ENCODE measurements at places on chromosomes 7 and 10.

- ATAC-seq, result no peak
Measured at GRCh38 chr10:101961591-101962498, 94.1 kb downstream of the ARMH3 start.

GRCh38 chr10:70668454-70668970 lies 3.8 kb upstream of the ADAMTS14 start:
- ATAC-seq, result no peak

DNA sequence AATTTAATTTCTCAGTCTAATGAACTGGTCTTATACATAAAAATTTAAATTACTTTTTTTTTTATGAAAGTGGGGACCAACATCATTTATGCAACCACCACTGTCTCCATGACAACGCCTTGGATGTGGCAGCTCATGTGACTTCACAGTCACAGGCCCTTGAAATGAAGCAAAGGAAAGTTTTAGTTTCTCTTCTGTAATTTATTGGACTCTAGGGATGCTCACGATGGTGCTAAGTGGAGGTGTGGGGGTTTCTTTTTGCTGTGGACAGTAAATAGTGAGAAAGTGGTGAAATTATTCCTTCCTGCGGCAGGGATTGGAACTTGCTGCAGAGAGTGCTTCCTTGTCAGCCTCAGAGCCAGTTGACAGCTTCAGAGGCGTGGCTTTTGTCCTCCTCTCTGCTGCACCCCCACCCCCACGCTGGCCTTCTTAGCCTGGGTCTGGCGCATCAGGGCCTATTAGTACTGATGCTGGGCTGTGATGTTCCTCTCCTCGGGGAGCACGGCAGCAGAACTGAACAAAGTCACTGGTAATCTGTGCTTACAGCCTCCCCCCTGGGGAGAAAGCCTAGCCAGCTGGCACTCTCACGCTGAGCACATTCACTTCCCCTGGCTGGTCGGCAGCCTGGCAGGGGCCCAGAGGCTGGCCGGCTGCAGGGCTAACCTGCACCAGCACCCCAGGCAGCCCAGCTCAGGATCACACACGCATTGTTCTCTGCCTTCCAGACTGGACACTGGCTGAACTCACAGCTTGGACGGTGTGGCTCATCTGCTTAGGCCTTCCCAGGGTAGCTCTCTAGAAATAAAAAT lies 517.5 kb upstream of the GALNT17 start:
- ATAC-seq, result no peak

DNA sequence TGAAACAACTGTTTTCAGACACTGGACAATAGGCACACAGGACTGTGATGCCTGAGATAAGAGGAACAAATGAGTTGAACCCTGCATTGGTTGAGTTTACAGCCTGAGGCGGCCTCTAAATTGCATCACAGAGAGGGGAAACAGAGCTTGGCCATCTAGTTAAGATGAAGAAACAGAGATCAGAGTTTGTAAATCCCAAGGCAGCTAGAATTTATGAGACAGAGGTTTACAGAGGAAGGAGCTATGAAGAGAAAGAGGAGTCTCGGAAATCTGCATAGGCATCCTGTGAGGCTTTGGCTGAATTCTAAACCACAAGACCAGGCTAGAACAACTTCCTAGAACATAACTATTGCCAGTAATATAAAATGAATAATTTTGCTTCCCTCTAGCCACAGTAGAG lies 41.0 kb upstream of the OIT3 start:
- ATAC-seq, result no peak

DNA sequence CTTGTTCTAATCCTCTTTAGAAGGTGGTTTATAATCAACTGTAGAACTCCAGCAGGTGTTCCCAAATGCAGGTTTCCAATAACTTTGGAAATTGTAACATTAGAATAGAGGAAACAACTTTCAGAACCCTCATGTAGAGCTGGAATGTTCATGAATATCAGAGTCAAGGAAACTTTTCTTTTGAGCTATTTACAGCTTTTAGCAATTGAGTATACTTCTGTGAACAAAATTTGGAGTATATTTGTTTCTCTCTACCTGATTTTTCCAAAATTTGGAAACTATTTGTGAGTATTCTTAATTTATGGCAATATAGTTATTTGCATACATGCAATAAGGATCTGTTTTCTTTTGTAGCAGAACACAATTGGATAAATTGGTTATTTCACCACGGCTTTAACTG lies 2.8 kb upstream of the CFAP43 start:
- ATAC-seq, result no peak

- ATAC-seq, result no peak
Measured at GRCh38 chr7:81349044-81349443, 420.8 kb downstream of the HGF start.

DNA sequence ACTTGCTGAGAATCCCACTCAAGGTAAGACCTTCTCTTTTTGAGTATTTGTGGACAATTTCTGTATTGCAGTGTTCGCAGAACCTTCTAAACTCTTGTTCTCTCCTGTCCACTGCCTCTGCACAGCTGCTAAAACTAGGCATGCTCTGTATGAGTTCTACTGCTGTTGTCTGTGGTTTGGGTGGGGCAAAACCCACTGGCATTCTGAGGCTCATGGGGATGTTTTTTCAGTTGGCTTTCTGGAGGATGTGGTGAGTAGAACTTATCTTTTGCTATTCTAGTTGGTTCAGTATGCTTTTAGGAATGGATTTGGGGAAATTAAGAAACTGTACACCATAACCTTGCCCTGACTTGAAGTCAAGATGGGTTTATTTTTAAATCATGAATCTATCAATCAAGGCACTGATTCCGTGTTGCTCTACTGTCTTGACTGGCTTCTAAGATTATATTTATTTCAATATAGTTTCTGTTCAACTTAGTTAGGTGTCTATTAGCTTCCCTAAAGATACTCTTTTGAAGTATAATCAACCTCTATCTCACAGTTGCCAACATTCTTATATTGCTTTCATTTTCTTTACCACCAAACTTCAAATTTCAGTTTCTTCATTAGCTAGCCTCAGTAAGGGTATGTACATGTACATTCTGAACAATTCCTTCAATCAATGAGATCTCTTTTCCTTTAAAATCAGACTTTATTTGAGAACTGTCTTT lies 25.0 kb upstream of the C1GALT1 start:
- peak; percentile 95 for ATAC-seq
